ENCODE measurements at places on chromosomes 4 and X.

GRCh38 chr4:114040319-114041116 lies 61.1 kb upstream of the ARSJ start:
- DNase-seq: peak; percentile 45

- DNase-seq: no peak
Measured at GRCh38 chrX:23575281-23575680, 92.0 kb upstream of the PRDX4 start.

- DNase-seq: peak; percentile 49
Measured at GRCh38 chr4:163484906-163485305, 9.6 kb upstream of the TMA16 start.

- peak; percentile 37 for DNase-seq
Measured at GRCh38 chr4:39699687-39700409, 1.9 kb downstream of the UBE2K start.

Data from astrocyte of the spinal cord (primary cell).